ENCODE measurements at places on chromosomes 3 and 15.

DNA sequence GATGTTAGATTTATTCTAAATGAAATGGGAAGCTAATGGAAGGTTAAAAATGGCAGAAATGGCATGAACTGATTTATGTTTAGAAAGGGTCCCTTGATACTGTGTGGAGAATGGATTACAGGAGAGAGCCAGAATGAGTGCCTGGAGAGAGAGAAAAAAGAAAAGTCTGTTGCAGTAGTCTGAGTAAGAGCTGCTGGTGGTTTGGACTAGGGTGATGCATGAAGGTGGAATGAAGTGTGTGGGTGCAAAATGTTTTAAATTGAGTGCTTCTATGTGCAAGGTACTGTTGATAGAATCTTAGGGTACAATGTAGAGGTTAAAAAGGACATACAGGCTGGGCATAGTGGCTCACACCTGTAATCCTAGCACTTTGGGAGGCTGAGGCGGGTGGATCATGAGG lies 11.4 kb upstream of the MGA start:
- DNase-seq = peak; percentile 40

- DNase-seq = no peak
Observed at GRCh38 chr3:190601622-190602021, 87.7 kb downstream of the IL1RAP start.

GRCh38 chr15:50227076-50227475 lies 38.5 kb downstream of the HDC start:
- DNase-seq = peak; percentile 91

DNA sequence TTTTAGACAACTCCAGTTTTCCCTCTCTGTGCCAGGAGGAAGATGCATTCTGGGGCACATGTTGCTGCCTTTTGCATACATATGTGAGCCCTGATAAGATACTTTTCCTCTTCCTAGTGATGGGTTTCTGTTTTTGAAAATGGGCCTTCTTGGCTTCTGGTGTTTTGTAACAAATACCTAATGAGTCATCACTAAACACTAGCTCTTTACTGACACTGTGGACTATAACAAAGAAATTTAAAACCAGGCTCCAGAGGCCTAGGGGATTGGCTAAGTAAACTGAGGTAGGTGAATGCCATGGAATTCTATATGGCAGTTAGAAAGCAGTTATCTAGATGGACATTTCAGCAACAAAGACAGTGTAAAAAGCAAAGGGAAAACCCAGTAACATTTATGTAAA lies 93.4 kb upstream of the NR2E3 start:
- DNase-seq = peak; percentile 29

- no peak for DNase-seq
Observed at GRCh38 chr15:77642793-77643430, 10.2 kb upstream of the LINGO1 start.

- no peak for DNase-seq
Observed at GRCh38 chr3:12235691-12236090, 53.2 kb upstream of the PPARG start.

DNA sequence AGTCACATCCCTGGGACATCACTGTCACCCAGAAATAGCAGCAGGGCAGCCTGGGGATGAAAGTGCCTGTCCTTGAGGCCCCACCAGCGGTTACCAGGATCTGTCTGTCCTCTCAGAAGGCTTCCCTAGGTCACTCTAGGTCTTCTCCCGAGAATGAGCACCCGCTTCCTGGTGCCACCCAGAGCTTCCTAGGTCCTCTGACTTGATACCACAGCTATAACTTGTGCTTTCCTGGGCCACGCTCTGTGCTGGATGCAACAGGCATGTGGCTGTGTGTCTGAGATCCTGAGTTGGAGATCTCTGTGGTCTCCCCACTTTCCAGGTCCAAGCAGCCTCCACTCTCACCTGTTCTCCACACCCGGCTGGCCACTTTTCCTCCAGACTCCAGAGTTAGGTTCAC lies 25.8 kb downstream of the ARNT2 start:
- no peak for DNase-seq

DNA sequence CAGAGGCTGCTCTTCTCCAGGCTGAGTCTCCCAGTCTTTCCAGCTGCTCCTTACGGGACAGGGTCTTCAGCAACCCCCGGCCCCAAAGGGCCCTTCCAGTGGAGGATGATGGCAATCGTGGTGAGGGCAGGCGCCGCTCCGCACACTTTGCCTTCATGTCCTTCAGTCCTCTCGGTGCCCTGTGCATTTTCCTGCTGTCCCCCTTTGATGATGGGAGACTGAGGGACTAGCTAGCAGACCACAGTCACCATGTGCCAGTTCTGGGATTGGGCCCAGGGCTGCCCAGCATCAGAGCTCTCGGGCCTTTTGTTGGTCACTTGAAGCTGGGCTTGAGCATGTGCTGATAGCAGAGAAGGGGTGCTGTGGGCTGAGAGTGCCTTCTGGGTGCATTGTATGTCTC lies 8.8 kb upstream of the TXNRD3 start:
- DNase-seq = no peak

- DNase-seq = peak; percentile 28
Observed at GRCh38 chr15:80934761-80935221, 54.8 kb downstream of the MESD start.

- DNase-seq = peak; percentile 85
Observed at GRCh38 chr3:125116311-125117080, 60.7 kb upstream of the HEG1 start.

DNA sequence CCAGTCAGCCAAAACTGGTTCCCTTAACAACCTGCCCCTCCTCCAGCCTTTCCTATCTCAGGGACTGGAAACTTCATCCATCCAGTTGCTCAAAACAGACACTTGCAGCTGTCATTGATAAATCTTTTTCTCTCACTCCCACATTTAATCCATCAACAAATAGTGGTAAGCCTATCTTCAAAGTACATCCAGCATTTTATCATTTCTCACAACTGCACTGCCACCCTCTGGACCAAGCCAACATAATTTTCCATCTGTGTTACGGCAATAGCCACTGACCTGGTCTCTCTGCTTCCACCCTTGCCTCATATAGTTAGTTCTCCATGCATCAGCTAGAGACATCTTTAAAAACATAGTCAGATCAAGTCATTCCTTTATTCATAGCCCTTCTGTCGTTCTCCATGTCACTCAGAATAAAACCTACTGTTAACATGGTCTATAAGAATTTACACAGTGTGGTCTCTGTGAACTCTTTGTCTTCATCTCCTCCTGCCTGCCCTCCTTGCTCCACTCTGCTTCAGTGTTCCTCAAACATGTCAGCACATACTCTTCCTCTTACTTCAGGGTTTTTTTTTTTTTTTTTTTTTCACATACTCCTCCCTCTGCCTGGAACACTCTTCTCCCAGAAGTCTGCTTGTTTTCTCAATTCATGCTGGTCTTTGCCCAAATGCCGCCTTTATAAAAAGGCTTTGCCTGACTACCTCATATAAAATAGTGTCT lies 102.5 kb upstream of the COL6A5 start:
- no peak for DNase-seq

DNA sequence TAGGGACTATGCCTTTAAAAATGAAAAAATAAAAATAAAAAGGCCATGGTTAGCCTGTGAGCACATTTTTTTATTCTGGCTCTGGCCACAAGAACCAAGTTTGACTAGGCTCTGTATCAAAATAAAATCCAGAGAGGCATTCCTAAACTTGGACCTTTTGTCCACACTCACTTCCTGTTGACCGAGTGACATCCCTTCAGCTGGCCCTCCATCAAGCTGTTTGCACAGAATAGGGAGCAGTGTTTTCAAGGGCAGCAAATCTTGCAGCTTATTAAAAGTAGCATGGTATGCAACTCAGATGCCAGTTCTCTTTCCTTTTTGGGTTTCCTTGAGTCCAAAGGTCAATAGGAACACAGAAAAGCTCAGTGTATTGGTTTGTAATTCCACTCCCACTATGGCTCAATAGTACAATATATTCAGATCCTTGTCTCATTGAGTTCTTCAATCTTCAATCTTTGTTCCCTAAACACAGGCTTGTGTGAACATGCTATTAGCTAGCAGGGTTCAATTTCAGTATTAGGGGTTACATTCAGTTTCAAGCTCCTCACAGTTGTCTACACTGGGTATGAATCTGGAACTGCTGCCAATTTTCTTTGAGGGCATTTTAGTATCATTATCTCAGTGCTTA lies 244.5 kb downstream of the RBMS3 start:
- DNase-seq = peak; percentile 10

- peak; percentile 38 for DNase-seq
Observed at GRCh38 chr15:33865416-33865815, 102.9 kb upstream of the CHRM5 start.

- DNase-seq = no peak
Observed at GRCh38 chr15:64800476-64800875, 25.0 kb downstream of the PIF1 start.

- no peak for DNase-seq
Observed at GRCh38 chr3:141080431-141080830, 29.3 kb downstream of the SPSB4 start.

DNA sequence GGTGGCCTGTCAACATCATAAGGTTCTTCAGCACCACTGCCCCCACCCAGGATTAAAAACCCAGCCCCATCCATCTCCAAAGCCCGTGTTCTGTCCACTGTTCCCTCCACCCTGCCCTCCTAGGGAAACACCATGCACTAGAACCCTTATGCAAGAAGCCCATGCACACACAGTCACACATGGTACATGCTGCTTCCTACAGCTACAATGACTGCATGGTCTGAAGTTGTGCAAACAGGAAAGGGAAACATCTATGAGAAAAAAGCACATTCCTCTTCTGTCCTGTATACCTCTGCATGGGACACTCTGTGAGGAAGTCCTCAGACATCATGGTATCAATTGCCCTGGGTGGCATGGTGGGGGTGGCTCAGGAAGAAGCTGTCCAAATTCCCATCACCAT lies 108.6 kb upstream of the MRPS22 start:
- no peak for DNase-seq

DNA sequence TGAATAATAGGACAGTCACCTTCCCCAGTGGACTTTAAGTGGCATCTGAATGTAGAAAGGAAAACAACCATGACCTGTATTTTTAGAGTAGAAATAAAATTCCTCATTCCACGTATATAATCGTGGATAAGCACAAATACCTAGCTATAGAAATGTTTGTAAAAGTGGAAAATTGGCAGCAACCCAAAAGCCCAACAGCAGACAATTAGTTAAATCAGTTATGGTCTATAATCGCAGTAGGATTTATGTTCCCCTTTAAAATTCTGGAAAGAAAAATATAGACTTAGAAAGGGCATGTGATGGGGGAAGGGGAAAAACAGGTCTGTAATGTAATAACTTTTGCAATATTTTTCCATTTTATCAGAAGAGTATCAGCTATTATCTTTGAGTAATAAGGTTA lies 241.9 kb upstream of the ST8SIA2 start:
- DNase-seq = no peak

DNA sequence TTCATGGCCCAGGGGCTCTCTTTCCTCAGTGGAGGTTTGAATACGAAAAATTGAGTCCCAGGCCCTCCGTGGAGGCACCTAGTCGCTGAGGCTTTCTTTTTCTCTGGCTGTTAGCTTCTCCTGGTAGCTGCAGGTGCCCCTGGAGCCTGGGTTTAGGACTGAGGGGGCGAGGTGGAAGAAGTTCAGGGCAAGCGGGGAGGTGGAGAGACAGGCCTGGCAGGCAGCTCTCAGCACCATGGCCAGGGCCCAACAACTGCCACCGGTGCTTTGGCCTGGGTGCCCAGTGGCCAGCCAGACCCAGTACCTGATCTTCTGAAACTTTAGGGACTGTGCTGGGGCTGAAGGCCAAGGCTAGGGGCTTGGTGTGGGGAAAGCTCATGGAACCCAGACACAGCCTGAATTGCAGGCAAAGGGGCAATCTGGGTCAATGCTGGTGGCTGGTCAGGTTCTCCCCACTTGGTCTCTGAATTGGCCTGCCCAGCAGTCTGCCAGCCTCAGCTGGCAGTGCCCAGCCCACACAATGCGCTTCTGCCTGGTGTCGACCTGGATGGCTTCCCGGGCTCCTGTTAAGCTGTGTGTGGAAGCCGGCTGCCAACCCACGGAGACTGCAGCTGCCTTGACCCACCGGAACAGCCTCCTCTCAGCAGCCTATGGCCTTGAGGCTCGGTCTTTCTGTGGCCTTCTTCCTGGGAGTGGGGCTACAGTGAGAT lies 30.3 kb upstream of the POLG start:
- DNase-seq = no peak

DNA sequence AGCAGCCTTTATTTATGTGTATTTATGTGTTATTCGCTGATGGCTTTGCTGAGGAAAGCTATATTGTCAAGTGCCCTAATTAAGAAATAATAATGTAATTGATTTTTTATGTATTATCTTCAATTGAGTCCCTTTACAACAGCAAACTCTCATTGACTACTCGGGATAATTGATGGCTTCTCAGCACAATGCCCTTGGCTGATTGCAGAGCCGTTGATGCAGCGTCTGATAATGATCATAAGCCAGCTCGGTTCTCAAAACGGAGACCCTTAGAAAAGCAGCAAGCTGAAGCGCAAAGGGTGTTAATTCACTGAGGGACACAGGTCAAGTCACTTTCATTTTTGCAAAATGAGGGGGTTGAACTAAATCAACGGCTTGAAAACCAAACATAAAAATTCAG lies 357.1 kb upstream of the KCNH8 start:
- DNase-seq = no peak

DNA sequence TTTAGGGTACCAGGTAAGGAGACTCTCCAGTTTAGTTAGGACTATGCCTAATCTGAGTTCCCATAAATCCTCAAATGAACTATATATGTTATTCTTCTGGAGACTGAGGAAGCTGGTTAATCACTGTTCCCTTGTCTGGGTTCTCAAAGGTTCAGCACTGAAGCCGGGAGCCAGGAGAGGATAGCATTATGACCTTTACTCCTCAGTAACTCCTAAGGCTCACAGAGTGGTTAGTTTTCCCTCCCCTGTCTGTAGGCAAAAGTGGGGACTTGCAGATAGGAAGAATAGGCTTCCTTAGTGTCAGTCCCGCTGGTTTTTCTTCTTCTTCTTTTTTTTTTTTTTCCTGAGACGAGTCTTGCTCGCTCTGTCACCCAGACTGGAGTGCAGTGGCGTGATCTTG lies 50.4 kb downstream of the CRTC3 start:
- DNase-seq = no peak

DNA sequence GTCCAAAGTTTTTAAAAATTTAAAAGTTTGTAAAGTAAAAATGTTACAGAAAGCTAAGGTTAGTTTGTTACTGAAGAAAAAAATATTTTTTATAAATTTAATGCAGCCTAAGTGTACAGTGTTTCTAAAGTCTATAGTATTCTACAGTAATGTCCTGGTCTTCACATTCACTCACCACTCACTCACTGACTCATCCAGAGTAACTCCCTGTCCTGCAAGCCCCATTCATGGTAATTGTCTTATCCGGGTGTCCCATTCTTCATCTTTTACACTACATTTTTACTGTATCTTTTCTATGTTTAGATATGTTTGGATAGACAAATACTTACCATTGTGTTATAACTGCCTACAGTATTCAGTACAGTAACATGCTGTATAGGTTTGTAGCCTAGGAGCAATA lies 36.7 kb upstream of the ATP10A start:
- DNase-seq = peak; percentile 35

- DNase-seq = peak; percentile 15
Observed at GRCh38 chr3:122146466-122146865, 37.0 kb upstream of the CASR start.

DNA sequence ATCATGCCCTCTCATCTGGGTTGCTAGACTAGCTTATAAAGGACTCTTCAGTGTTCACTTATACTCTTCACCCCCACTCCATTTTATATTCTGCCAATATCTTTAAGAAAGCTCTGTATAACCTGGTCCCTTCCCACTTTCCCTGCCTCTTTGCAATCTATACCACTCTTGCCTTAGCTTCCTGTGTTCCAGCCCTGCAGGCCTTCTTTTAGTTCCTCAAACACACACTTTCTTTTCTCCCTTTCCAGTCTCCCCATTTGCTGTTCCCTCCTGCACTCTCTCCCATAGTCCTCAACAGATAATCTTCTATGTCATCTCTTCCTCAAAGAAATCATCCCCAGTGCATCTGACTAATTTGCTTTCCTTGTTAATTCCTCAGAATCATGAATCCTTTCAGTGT lies 28.7 kb downstream of the SENP8 start:
- DNase-seq = no peak

Data from HFFc6 (cell line).